Activated CD4-positive, alpha-beta T cell treated with anti-CD3 and anti-CD28 coated beads, Interleukin-2, Interleukin-6, amounts not matched to agents 100 ng/mL and 50 ng/mL, durations not matched to agents 16 hours and 8 hours (primary cell): ENCODE measurements at places on chromosomes 3 and 15.

GRCh38 chr3:11651900-11652299, 8.2 kb upstream of the VGLL4 start:
- peak; percentile 57 for DNase-seq

DNA sequence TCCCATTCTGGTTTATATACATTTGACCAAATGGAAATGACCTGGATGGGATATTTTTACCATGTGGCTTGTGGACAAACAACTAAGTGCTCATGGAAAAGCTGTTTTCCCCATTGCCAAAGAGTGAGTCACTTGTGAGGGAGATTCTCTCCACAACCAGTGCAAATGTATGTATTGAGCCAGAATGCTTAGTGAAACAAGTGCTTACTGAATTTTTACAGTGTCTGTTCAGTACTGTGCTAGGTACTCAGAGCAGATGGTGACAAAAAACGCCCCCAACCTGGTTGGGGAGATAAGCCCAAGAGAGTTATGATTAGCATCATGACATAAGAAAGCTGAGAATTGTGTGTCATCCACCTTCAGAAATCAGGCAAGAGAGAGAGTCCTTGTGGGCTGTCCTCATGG, 2.3 kb downstream of the CHP1 start:
- no peak for DNase-seq

GRCh38 chr15:64284042-64284441, 71.9 kb downstream of the CSNK1G1 start:
- no peak for DNase-seq

DNA sequence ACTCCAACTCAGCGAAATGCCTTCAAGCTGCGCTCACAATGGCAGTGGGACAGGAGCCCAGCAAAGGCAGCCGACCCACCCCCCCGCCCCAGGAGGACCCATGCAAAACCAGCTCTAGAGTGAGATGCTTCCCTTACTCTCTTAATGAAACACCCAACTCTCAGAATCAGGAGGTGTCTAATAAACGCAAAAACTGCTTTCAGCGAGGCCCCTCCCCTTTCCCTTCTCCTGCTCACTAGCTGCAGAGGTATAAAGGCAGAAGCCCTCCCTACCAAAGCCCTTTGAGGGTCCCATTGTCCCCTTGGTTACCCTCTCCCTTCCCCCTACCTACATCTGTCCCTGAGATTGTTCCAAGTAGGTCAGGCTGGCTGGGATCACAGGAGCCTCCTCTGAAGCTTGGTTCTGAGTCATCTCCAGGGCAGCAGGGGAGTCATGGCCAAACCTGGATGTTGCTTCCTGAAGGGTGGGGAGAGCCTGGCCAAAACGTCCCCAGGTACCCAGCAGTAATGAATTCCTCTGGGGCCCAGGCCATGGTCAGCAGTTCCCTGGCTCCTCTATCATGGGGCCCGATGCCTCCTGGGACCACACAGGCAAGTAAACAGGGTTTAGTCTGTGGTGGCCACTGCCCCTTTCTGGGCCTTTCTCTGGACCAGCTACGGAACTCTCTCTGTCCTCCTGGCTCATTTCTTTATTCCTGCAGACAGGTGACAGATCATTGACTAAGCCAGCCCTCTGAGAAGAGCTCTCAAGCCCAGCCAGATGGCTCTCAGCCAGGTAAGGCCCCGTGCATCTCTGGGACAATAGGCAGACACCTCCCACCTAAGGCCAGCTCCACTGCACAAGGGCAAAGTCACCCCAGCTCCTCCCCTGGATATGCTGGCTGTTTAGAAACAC, 8.6 kb downstream of the KLHL25 start:
- peak; percentile 36 for DNase-seq

- DNase-seq: no peak
These were observed 13.5 kb downstream of the SLCO3A1 start for GRCh38 chr15:91866971-91867372.

- DNase-seq: no peak
These were observed 15.1 kb downstream of the KLHL24 start for GRCh38 chr3:183650554-183650953.

DNA sequence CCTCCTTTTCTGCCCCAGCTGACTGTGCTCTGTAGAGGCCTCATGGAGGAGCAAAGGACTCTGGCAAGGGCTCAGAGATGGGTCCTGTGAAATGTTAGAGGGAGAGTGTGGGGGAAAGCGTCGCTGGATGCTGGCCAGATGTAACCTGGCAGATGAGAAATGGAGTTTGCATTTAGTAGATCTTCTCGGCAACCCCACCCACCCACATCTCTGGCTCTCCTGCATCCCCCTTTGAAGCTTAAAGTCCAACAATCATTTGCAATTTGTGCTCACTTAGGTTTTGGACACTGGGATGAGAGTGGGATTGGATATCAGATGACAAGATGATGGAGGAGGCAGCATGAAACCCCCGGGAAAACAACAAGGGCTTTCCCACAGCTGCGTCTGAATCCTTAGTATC, 523.6 kb upstream of the MCTP2 start:
- no peak for DNase-seq
